Motor neuron (in vitro differentiated cells): ENCODE measurements at places on chromosomes 4 and X.
A peak's percentile ranks its signal among the peaks of the same experiment; 100 is the strongest.

GRCh38 chr4:164648151-164648848, 105.6 kb upstream of the SMIM31 start:
- peak; percentile 66 for ATAC-seq

DNA sequence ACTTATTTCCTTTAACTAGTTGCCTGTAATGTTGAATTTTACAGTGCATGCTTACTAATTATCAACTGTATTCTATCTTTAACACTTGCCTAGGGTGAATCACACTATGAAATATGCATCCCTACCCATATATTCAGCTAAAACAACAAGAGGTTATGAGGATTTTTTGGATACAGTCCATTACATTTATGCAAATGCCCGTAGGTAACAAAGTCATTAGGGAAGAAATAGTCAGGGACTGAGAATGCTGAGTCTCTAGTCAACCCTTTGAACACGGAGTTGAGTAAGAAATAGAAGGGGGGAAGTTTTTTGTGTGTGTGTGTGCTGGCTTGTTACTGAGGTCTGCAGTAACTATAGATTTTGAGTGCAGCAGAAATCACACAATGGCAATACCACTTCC, 26.1 kb upstream of the CBLL2 start:
- ATAC-seq = peak; percentile 78

DNA sequence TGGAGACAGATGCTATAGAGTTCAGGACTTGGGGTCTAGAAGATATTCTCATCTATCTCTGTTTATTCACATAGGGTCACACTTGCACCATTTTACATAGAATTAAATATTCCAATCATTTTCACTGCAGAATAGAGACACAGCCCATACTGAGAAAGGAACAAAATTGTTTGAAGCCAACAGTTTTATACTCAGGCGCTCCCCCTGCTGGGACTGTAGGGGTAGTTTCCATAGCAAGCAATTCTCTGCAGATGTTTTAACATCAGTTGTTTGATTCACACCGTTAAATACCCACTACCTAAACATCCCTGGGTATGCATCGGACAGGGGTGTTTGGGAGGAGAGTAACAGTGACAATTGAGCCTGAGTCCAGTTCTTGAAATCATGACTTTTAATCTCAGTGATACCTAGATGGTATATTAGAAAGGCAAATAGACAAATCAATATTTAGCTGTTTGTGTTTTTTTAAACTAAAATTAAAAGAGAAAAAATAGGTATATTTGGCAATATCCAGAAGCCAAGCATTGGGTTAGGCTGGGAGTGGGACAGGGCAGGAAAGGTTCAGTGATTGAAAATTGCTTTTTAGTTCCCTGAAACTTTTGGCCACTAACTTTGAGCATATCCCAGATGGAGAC, 33.8 kb downstream of the LONRF3 start:
- no peak for ATAC-seq

DNA sequence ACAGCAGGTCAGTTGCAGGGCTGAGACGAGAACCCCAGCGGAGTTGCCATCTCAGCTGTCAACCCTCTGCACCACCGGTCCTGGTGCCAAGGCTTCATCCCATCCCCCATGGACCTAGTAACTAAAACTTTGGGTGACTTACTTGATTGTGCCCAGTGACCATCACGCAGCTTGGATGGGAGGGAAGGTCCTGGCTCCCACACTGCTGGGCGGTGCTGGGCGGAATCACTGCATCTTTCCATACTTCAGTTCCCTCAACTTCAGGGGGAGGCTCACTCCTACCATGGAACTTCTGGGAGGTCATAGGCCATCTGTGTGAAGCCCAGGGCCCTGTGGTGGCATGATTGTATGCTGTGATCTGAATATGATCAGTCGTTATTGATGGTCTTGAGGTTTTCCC, 26.2 kb upstream of the JAKMIP1 start:
- ATAC-seq = no peak

- peak; percentile 52 for ATAC-seq
These were observed 335.5 kb upstream of the IGFBP7 start for GRCh38 chr4:57445686-57446085.

GRCh38 chr4:162056990-162057389, 106.8 kb downstream of the FSTL5 start:
- ATAC-seq = peak; percentile 85

GRCh38 chrX:24079411-24079810, 24.7 kb downstream of the EIF2S3 start:
- ATAC-seq = no peak

- no peak for ATAC-seq
These were observed 13.8 kb downstream of the GLRA3 start for GRCh38 chr4:174815282-174815681.

DNA sequence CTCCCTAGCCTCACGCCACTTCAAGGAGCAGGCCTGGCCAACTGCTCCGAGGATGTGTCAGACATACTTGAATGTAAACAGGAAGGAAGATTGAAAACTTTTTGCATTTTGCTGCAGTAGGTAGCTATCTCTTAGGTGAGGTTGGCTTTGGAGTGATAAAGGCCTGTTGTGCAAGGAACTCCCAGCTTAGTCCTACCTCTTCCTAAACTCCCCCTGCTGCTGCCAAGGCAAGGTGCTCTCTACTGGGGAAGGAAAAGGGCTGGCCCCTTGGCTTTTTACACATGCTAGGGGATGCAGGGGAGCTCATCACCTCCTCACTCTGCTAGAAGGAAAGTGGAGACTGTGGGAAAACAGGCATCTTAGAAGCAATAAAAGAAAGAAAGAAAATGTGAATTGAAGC, 10.7 kb upstream of the BRS3 start:
- ATAC-seq = no peak
